ENCODE measurements at places on chromosomes 1 and 21.
A peak's percentile ranks its signal among the peaks of the same experiment; 100 is the strongest.

DNA sequence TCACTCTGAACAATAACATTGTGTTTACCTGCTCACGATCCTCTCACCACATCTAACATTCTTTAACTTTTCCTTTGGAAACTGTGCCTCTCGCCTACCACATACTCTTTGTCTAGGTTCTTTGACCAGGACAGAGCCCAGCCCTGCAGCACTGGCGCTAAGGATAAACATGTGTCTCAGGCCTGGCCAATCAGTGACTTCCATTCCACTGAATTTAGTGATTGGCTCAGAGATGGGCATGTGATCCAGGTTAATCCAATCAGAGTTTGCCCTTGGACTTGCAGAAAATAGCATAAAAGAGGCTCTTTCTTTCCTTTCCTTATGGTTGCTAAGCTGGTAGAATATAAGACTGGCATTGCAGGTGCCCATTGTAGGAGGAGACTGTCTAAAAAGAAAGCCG lies 605.7 kb downstream of the MATN1 start:
- DNase-seq, result no peak
- H3K27me3 ChIP-seq, result peaks cover 10% of the 10 kb centered on the region
- no peak overlapping the region for H3K27ac ChIP-seq
- H3K4me3 ChIP-seq, result no peak overlapping the region
- no peaks in the 10 kb centered on the region for H3K36me3 ChIP-seq

- H3K36me3 ChIP-seq, result no peaks in the 10 kb centered on the region
- DNase-seq, result no peak
- H3K27ac ChIP-seq, result no peak overlapping the region
- peaks cover 12% of the 10 kb centered on the region for H3K27me3 ChIP-seq
- no peaks in the 10 kb centered on the region for H3K4me1 ChIP-seq
Measured at GRCh38 chr21:29763674-29764073, 176.1 kb downstream of the GRIK1 start.

GRCh38 chr1:221487781-221488524 lies 253.9 kb downstream of the DUSP10 start:
- no peaks in the 10 kb centered on the region for H3K36me3 ChIP-seq
- H3K27me3 ChIP-seq, result no peaks in the 10 kb centered on the region
- DNase-seq, result no peak
- H3K27ac ChIP-seq, result no peak overlapping the region

GRCh38 chr21:29233611-29234540 lies 64.8 kb upstream of the BACH1 start:
- peaks cover 5% of the 10 kb centered on the region for H3K27me3 ChIP-seq
- H3K4me3 ChIP-seq, result no peak overlapping the region
- H3K27ac ChIP-seq, result peak overlapping the region; percentile 65
- H3K4me1 ChIP-seq, result peaks cover 44% of the 10 kb centered on the region
- H3K36me3 ChIP-seq, result no peaks in the 10 kb centered on the region

GRCh38 chr1:204959374-204959773 lies 83.6 kb upstream of the CNTN2 start:
- H3K27me3 ChIP-seq, result peaks cover 8% of the 10 kb centered on the region
- H3K4me3 ChIP-seq, result no peak overlapping the region
- H3K4me1 ChIP-seq, result no peaks in the 10 kb centered on the region
- H3K27ac ChIP-seq, result no peak overlapping the region

DNA sequence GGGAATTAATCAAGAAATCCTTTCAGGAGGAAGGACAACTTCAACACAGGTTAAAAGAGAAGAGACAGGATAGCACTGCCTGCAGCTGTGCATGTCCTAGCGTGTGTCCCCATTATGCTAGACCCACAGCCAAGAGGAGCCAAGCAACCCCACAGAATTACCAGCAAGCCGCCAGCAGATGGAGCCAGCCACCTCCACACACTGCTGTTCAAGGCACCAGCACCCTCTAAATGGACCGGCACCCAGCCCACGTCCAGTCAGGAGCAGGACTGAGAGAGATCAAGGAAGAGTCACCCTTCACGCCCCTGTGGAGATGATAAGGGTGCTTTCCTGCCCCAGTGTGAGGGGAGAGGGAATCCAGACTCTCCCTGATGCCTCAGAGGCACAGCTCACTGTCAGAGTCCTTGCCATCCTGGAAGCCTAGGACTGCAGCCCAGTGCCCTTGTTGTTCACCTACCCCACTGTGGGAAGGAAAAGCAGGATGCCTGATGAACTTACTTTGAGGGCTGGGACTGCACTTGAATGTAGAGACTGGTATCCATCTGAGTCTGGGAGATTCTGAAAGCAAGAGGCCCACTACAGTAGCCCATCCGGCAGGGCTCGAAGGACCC lies 37.1 kb upstream of the CTTNBP2NL start:
- peak; percentile 27 for DNase-seq
- H3K36me3 ChIP-seq, result no peaks in the 10 kb centered on the region
- no peaks in the 10 kb centered on the region for H3K4me1 ChIP-seq
- H3K27me3 ChIP-seq, result peaks cover 36% of the 10 kb centered on the region
- H3K4me3 ChIP-seq, result no peak overlapping the region
- H3K27ac ChIP-seq, result no peak overlapping the region

GRCh38 chr1:165288350-165289120 lies 68.0 kb downstream of the LMX1A start:
- no peaks in the 10 kb centered on the region for H3K36me3 ChIP-seq
- DNase-seq, result no peak
- peaks cover 24% of the 10 kb centered on the region for H3K27me3 ChIP-seq
- no peak overlapping the region for H3K27ac ChIP-seq

- H3K27ac ChIP-seq, result no peak overlapping the region
- no peaks in the 10 kb centered on the region for H3K36me3 ChIP-seq
- no peak for DNase-seq
- H3K27me3 ChIP-seq, result no peaks in the 10 kb centered on the region
- no peak overlapping the region for H3K4me3 ChIP-seq
- no peaks in the 10 kb centered on the region for H3K4me1 ChIP-seq
Measured at GRCh38 chr1:98369463-98369862, 292.1 kb upstream of the SNX7 start.

DNA sequence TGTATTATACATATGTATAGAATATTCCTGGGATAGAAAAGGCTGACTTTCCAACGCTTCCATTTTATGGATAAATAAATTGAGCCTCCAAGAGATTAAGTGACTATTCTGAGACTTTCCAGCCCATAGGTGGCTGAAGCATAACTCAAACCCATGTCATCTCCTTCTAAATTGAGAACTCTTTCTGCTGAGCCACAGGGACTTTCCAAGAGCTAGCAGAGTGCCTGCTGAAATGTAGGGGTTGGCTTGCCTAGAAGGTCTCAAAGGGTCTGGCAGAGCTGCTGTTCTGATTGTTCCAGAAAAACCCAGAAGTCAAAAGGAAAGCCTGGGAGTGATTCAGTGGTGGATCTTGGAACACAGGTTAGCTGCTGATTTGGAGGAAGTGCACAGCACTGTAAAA lies 146.4 kb upstream of the BEND5 start:
- no peaks in the 10 kb centered on the region for H3K4me1 ChIP-seq
- H3K36me3 ChIP-seq, result no peaks in the 10 kb centered on the region
- no peaks in the 10 kb centered on the region for H3K27me3 ChIP-seq
- DNase-seq, result no peak
- H3K4me3 ChIP-seq, result no peak overlapping the region

DNA sequence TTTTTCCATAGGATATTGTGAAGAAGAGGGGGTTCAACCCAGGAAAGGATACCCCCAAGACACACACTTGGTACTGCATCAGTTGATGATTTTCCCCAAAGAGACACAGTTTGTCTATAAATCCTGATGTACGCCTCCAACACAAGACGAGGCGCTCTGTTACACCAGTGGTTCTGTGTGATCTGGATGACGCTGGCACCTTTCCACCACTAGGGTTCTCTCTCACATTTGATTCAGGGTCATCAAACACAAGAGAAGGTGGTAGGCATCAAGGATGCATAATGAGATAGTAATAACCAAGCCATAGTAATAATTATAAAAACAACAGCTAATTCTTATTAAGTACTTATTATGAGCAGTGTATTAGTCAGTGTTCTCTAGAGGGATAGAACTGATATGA lies 508.8 kb upstream of the ZP4 start:
- H3K27me3 ChIP-seq, result no peaks in the 10 kb centered on the region
- no peak overlapping the region for H3K4me3 ChIP-seq
- no peak for DNase-seq
- H3K4me1 ChIP-seq, result no peaks in the 10 kb centered on the region
- no peaks in the 10 kb centered on the region for H3K36me3 ChIP-seq
- H3K27ac ChIP-seq, result no peak overlapping the region

DNA sequence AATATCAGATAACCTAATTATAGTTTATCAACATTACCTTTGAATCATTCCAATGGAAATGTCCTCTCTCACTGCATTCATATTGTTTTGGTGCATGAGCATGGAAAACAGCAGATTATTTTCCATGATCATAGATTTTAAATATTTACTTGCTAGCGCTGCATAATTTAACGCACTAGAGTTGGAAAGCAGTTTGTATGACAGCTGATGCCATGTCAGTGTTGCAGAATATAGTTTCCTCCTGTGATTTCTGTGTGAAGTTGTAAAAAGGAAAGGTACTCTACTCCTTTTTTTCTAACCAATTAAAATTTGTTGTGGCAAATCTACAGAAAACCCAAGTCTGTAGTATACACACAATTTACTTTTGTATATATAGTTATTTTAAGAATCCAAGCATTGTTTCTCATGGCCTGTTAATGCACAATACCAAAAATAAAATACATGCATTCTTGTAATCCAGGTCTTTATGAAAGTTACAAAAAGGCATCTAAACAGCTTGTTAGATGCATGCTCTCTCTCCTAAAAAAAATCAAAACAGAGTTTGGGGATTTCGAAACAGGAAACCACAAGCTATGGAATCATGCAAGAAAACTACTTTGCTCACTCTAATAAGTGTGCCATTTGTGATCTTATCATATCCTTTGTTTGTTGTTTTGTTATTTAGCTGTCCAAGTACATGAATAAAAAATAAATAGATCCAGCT lies 1.9 kb upstream of the ATG4C start:
- H3K4me3 ChIP-seq, result no peak overlapping the region
- H3K4me1 ChIP-seq, result peaks cover 8% of the 10 kb centered on the region
- H3K27ac ChIP-seq, result no peak overlapping the region
- H3K36me3 ChIP-seq, result no peaks in the 10 kb centered on the region

DNA sequence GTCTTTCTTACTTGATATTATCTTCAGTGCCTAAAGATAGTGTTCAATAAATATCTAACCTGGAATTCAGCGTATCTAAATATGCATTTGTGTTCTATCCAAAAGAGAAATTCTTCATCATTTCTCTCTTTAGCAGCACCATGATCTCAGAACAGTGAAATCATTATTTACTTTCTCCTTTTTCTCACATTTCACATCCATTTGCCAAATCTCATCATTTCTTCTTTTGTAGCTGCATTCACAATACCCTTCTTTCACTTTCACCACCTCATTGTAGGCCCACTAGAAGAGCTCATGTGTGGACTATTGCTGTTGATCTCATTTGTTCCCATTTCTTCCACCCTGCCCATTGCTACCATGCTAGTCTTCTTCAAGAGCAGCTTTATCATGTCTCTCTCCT lies 178.0 kb downstream of the PHTF1 start:
- H3K27me3 ChIP-seq, result no peaks in the 10 kb centered on the region
- H3K4me3 ChIP-seq, result no peak overlapping the region
- no peaks in the 10 kb centered on the region for H3K36me3 ChIP-seq
- no peaks in the 10 kb centered on the region for H3K4me1 ChIP-seq

DNA sequence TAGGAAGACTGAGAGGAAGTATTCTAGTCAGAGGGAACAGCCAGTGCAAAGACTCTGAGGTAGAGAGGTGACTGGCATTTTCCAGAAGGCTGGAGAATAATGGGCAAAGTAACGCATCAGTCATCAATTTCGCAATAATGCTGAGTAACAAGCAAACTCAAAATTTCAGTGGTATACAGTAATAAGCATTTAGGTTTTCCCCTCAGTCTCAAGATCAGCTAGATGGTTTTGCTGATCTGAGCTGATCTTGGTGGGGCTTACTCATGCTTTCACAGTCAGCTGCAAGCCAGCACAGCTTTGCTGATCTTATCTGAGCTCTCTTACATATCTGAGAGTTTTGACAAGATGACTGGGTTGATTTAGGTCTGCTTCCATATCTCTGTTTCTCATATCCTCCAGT lies 108.7 kb downstream of the TSEN15 start:
- H3K27ac ChIP-seq, result no peak overlapping the region
- H3K27me3 ChIP-seq, result peaks cover 10% of the 10 kb centered on the region
- H3K4me3 ChIP-seq, result no peak overlapping the region
- no peaks in the 10 kb centered on the region for H3K36me3 ChIP-seq
- no peak for DNase-seq
- H3K4me1 ChIP-seq, result no peaks in the 10 kb centered on the region

GRCh38 chr21:40051801-40052200 lies 184.6 kb downstream of the PCP4 start:
- no peaks in the 10 kb centered on the region for H3K36me3 ChIP-seq
- no peaks in the 10 kb centered on the region for H3K4me1 ChIP-seq
- no peak overlapping the region for H3K4me3 ChIP-seq
- H3K27me3 ChIP-seq, result peaks cover 6% of the 10 kb centered on the region
- no peak overlapping the region for H3K27ac ChIP-seq

DNA sequence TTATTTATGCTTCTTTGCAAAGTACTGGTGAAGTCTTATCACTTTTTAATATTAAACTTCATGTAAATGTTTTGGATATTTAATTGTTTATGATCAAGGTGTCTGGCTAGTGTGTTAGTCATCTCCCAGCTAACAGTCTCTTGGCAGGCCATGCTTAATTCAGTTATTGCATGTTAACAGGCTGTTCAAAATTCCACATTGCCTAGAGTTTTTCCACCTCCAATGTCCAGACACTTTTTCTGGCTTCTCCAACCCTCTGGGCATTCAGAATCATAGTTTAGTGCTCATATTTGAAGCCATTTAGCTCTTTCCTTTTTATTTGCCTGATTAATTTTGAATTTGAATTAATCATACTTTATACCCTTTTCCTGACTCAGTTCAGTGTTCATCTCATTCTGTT lies 69.2 kb downstream of the OLFML2B start:
- no peak overlapping the region for H3K27ac ChIP-seq
- no peaks in the 10 kb centered on the region for H3K27me3 ChIP-seq
- DNase-seq, result no peak
- H3K4me1 ChIP-seq, result peaks cover 34% of the 10 kb centered on the region
- H3K4me3 ChIP-seq, result no peak overlapping the region

DNA sequence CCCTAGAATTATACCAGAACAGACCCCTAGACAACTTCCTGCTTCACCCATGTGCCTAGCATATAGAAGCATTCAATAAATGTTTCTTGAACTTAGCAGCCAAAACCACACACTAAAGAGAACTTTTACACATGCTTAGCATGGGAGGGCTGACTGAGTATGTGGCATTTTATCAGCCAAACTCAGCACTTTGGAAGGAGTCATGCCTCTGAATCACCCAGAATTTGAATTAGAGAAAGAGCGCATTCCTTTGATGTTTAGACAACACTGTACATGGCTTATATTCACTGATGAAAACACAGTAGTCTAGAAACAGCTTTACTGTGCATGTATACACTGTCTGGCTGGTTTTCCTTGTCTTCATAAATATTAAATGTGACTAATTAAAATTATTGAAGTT lies 26.1 kb downstream of the SPAG17 start:
- H3K27me3 ChIP-seq, result peaks cover 3% of the 10 kb centered on the region
- H3K4me1 ChIP-seq, result no peaks in the 10 kb centered on the region
- no peak overlapping the region for H3K4me3 ChIP-seq
- no peaks in the 10 kb centered on the region for H3K36me3 ChIP-seq
- no peak for DNase-seq

GRCh38 chr1:231612393-231613089 lies 14.0 kb upstream of the DISC1 start:
- no peaks in the 10 kb centered on the region for H3K27me3 ChIP-seq
- DNase-seq, result peak; percentile 41
- peak overlapping the region; percentile 64 for H3K4me3 ChIP-seq
- H3K36me3 ChIP-seq, result peaks cover 20% of the 10 kb centered on the region
- H3K4me1 ChIP-seq, result peaks cover 45% of the 10 kb centered on the region

GRCh38 chr1:115717541-115717940 lies 51.0 kb downstream of the CASQ2 start:
- no peak overlapping the region for H3K27ac ChIP-seq
- no peaks in the 10 kb centered on the region for H3K36me3 ChIP-seq
- no peaks in the 10 kb centered on the region for H3K4me1 ChIP-seq
- peaks cover 15% of the 10 kb centered on the region for H3K27me3 ChIP-seq
- no peak overlapping the region for H3K4me3 ChIP-seq
